ENCODE measurements at places on chromosomes 11 and 22.
A peak's percentile ranks its signal among the peaks of the same experiment; 100 is the strongest.

- no peak for DNase-seq
Measured at GRCh38 chr22:47919001-47919441, 1156.6 kb downstream of the TBC1D22A start.

- DNase-seq: no peak
Measured at GRCh38 chr11:128895526-128895925, 4.4 kb downstream of the KCNJ5 start.

- no peak for DNase-seq
Measured at GRCh38 chr22:32628628-32629572, 154.3 kb downstream of the FBXO7 start.

DNA sequence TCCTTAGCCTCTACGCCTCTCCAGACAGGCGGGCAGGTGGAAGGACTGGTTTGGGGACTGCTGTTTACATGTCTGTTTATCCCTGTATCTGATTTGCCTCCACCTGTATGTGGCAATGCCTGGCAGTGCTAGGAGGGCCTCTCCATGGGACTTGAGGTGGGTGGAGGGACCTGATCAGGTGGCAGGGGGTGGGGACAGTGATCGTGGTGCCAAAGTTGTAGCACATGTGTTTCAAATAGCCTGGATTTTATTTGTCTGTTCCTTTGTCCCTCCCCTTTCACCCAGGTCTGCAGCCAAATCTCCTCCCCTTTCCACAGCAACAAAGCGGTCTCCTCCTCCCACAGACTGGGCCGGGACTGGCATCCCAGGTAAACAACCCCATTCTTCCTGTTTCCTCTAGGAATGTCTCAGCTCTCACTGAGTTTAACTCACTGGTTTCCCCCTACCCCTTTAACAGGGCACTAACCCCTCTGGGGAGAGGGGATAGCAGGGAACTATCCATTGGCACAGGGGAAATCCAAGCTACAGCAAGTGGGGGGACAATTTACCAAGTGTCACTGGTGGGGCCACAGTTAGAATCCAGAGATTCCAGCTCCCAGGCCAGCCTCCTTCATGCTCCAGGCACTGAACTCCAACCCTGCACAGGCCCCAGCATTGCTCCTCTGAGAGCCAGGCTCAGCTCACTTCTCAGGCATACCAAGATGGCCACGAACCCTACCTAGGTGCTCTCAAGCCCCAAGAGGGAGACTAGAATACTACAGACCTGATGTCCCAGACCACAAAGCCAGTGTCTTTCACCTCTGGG is 22.9 kb upstream of the TLCD5 start:
- no peak for DNase-seq

GRCh38 chr22:31377612-31378011 is 21.8 kb upstream of the DRG1 start:
- DNase-seq: no peak

DNA sequence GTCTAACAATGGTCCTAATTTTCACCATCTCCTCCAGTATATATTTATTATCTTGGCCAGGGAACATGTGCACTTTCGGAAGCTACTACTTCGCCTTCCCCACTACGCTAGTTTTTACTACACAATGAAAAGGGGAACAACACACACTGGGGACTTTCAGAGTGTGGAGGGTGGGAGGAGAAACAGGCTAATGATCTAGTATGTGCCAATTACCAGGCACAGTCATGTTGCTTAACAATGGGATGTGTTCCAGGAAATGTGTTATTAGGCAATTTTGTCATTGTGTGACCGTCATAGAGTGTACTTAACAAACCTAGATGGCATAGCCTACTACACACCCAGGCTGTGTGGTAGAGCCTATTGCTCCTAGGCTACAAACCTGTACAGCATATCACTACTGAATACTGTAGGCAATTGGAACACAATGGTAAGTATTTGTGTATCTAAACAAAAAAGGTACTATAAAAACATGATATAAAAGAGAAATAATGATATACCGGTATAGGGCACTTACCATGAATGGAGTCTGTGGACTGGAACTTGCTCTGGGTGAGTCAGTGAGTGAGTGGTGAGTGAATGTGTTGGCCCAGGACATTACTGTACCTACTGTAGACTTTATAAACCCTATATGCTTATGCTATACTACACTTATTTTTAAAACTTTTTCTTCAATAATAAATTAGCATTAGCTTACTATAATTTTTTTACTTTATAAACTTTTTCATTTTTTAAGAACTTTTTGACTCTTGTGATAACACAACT is 20.1 kb upstream of the CUL5 start:
- no peak for DNase-seq

DNA sequence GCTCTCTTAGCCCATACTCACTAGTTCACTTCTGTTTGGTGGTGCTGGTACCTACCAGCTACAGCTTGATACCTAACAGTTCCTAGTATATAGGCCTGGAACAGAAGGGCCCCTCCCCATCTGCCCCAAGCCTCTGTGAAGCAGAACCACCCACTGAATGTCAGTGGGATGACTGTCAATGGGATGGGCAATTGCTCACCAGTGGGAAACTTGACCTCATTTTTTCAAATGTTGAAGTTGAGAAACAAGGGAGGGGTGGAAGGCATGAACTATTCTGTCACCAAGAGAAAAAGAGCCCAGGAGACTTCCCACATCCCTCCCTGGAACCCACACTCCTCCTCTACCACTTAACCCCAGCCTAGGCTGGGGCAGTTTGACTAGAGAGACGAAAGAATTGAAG is at the start of gene NLRP10:
Gene NLRP10, minus strand, starts transcription at position 62 of the 400 bp plus-strand sequence. CDS start 1,952 bp downstream, outside the sequence.
- no peak for DNase-seq

DNA sequence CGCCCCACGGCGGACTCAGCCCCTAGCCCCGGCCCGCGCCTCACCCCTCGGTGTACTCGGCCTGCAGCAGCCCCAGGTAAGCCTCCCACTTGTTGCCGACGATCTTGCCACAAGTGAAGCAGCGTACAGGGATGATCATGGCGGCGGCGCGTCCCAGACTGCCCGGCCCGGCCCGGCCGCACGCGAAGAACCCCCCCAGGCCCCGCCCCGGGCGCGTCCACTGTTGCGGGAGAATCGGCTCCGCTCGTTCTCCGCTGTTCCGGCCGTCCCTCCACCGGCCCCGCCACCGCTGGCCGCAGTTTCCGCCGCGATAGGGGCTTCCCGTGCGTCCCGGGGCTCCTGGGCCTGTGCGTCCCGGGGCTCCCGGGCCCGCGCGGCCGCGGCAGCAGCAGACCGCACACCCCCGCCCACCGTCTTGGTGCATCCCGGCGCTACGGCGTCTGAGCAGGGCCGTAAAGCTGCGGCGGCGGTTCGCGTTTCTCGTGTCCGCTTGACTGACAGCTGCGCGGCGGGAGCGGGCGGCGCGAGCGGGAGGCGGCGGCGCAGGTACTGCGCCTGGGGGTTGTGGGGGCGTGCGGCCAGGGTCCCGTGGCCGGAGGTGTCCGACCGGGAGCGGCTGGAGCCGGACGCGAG is at the start of the genes POLR2L and TSPAN4:
Gene POLR2L, minus strand, starts transcription at position 160 of the 633 bp plus-strand sequence. Its CDS starts 21 bp downstream, at position 139.
Gene TSPAN4, plus strand, starts transcription at position 483 of the 633 bp plus-strand sequence. CDS start 7,453 bp downstream, outside the sequence.
- peak; percentile 77 for DNase-seq

- no peak for DNase-seq
Measured at GRCh38 chr11:2671748-2672147, 28.0 kb downstream of the KCNQ1OT1 start.

- no peak for DNase-seq
Measured at GRCh38 chr11:85464283-85464682, 162.9 kb downstream of the DLG2 start.

- DNase-seq: no peak
Measured at GRCh38 chr22:28883657-28883916, 215 bp downstream of the ZNRF3 start.

DNA sequence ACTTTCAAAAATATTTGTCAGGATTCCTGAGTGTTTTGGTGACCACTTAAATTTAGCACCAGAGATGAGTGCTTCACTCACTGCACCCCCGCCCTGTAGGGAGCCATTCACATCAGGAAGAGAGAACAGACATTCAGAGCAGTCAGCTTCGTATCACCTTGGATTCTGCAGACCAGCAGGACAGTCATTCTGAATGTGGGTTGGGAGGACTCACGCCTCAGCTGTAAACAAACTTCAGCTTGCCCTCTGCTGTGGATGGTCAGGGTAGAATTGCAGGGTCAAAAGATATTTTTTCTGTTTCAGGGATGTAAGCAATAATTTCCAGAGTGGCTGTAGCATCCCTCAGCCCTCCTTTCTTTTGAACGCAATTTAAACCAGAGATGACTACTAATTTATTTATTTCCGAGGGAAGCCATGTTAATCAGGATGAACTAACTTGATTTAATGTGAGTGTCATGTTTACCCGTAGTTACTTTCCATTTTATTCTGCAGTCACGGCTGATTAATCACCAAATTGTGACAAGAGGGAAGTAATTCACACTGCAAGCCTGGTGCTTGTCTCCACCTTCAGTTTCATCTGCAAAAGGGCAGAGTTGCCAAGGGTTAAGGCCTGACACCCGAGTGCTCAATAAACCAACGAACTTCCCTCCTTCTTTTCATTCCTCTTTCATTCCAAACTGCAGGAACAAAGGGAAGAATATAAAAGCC is 174.2 kb upstream of the DDI1 start:
- DNase-seq: no peak

- no peak for DNase-seq
Measured at GRCh38 chr11:86515297-86516094, 140.8 kb downstream of the CCDC81 start.

- DNase-seq: peak; percentile 9
Measured at GRCh38 chr11:44899959-44900358, 50.7 kb downstream of the TP53I11 start.

DNA sequence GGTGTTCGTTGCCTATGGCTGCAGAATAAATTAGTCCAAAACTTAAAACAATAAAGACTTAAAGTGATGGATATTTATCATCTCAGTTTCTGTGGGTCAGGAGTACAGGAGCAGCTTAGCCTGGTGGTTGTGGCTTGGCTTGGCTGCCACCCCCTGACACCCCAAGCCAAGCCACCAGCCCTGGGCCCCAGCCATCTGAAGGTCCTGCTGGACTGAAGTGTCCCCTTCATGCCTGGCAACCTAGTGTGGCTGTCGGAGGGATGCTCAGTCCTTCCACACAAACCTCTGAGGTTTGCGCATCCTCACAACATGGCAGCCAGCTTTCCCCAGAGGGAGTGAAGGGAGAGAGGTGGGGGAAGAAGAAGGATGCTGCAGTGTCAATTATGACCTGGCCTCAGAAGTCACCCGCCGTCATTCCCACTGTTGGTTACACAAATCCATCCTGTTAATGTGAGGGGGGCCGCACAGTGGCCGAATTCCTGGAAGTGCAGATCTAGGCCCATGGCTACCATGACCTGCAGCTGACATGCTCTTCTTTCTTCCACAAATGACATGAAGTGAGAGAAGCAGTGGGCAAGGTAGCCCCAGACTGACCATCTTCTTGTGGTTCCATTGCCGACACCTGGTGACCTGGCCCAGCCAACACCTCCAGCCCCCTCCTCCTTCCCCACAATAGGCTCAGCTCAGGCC is 31.1 kb downstream of the IGF2 start:
- no peak for DNase-seq

GRCh38 chr22:17754233-17754925 is 19.9 kb downstream of the BID start:
- DNase-seq: no peak

- no peak for DNase-seq
Measured at GRCh38 chr11:65781152-65781961, 581 bp upstream of the AP5B1 start.

GRCh38 chr11:30538251-30538650 is 47.9 kb downstream of the MPPED2 start:
- DNase-seq: no peak

GRCh38 chr11:79404325-79404724 is 36.5 kb downstream of the TENM4 start:
- no peak for DNase-seq

DNA sequence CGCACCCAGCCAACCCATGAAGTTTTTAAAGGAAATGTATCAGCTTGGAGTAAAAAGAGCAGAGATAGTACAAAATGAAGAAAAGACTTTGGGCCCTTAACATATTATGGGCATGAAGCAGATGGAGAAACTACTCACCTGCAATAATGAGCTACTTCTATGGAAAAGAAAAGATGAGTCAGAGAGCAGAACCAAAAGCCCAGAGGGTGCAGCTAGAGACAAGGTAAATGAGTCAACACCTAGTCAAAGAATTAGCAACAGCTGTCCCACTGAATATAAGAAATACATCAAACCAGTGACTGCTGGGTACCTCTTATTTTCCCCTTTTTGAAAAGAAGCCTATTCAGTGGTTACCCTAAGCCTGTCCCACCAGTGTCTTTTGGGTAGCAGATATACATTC is 61.8 kb downstream of the RPL27A start:
- no peak for DNase-seq

GRCh38 chr22:31897842-31898805 is 46.2 kb upstream of the YWHAH start:
- no peak for DNase-seq

GRCh38 chr22:32917577-32918354 is 116.3 kb downstream of the TIMP3 start:
- no peak for DNase-seq

DNA sequence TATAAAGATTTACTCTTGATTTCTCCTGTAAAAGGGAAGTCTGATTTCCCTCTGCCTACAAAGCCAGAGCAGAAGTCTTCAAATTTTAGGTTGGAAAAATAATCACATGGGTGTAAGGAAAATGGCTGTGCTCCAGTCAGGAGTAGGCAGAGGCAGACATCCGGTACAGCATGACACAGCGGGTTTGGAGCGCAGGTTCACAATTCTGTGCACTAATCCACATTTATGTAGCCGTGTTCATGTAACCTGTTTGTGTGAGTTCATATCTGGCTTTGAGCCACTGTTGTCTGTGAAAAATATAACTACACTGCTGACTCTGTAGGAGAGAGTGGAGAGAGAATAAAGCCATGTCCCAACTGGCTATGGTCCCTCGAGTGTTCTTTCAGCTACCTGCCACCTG is 248.0 kb downstream of the CASP12 start:
- DNase-seq: no peak
